ENCODE measurements at places on chromosomes 7 and 10. TPM values are rescaled to one million over a fixed set of nuclear protein-coding genes. Genes with fewer than 3 reads are reported as not detected.

The PRF1 gene
- total RNA-seq: not detected

The IFIT1B gene
- total RNA-seq: not detected

The ITGA8 gene
- 1.1 TPM for total RNA-seq

The HHEX gene
- 0.62 TPM for total RNA-seq

The PON3 gene
- 0.11 TPM for total RNA-seq

The MSMB gene
- not detected for total RNA-seq

The CUTC gene
- 30.7 TPM for total RNA-seq

The ADAM12 gene
- 40.8 TPM for total RNA-seq

The UCN3 gene
- not detected for total RNA-seq

The GIMAP7 gene
- not detected for total RNA-seq

The PTPN20 gene
- total RNA-seq: 1.2 TPM

The LRRC18 gene
- total RNA-seq: not detected

The GDF10 gene
- total RNA-seq: 0.12 TPM

The ITGB8 gene
- 3.7 TPM for total RNA-seq

The ZSWIM8 gene
- 44.9 TPM for total RNA-seq

The IKZF1 gene
- total RNA-seq: not detected

The GNG11 gene
- total RNA-seq: 63.4 TPM

The C7orf57 gene
- total RNA-seq: not detected

The SLC29A4 gene
- total RNA-seq: 3.6 TPM

The FBXL13 gene
- 1.2 TPM for total RNA-seq

The PITX3 gene
- not detected for total RNA-seq

The STEAP1B gene
- 23.6 TPM for total RNA-seq

The TFEC gene
- total RNA-seq: 0.50 TPM

The GIMAP1 gene
- total RNA-seq: under 0.01 TPM

The FBH1 gene
- total RNA-seq: 115 TPM

The SAP25 gene
- not detected for total RNA-seq

The SFRP5 gene
- total RNA-seq: not detected

The NPSR1 gene
- not detected for total RNA-seq

The ACSM6 gene
- not detected for total RNA-seq

The UPK3B gene
- total RNA-seq: not detected

The SERPINE1 gene
- 462 TPM for total RNA-seq

The SLC39A12 gene
- total RNA-seq: under 0.01 TPM

The HOXA2 gene
- under 0.01 TPM for total RNA-seq

The CACUL1 gene
- total RNA-seq: 25.1 TPM

The AKR1C2 gene
- 20.4 TPM for total RNA-seq

The KLLN gene
- 0.33 TPM for total RNA-seq
